ENCODE measurements at places on chromosomes 6 and 20.

DNA sequence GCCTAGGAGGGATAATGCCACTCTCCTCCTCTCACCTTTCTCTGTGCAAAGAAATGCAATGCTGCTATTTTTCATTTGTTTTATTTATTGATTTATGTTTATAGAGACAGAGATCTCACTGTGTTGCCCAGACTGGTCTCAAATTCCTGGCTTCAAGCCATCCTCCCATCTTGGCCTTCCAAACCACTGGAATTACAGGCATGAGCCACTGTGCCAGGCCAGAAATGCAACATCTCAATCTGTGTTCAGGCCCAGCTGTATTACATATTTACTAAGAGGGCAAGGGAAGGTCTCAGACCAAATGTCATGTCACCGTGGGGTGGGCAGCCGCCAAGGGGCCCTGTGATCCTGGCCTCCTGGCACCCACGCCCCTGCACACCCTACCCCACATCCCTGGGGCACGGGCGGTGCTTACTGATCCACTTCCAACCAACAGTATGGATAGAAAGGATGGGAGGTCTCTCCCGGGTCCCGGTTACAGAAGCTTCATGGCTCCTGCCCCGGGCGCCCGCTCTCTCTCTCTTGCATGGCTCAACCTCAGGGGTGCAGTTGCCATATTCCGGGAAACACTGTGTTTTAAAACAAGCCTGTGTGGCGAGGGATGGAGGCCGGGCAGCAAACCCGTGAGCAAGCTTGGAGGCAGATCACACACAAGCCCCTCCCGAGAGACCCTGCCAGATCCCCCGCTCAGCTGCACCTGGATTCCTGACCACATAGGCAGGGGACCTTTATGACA lies 111.8 kb downstream of the AGPAT4 start:
- DNase-seq = no peak

- DNase-seq = no peak
Observed at GRCh38 chr6:7900621-7901020, 10.0 kb downstream of the TXNDC5 start.

DNA sequence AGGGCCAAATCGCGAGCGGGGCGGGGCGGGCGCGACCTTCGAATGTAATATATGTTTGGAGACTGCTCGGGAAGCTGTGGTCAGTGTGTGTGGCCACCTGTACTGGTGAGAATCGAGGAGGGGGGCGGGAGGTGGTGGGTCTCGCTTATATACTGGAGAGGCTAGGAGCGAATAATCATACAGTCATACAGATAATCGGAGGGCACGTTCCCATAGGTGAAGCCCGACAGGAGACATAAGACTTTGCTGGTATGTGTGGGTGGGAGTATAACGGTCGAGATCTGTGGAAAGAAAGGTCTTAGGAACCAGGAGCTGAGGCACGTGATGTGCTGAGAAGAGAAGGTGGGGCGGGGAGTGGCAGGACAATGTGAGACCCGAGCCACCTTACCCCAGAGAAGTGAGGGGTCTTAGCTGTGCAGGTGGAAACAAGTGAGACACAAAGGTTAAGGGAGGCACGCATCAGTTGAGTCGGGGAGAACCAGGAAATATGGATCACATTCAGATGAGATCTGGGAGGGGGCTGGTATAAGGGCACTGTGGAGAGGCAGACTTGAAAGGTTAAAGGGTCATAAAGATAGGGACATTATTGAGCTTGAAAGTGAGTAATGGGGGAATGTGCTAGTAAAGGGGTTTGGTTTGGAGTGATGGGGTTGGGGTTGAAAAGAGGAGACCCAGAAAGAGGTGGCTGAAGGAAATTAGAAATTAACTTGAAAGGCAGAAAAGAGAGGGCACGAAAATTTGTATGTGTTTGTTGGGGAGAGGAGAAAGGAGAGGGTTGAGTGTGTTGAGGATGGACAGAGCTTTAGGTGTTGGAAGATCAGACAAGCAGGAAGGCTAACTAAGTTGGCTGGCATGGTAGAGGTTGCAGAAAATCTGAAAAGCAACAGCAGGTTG lies 589 bp downstream of the RNF5 start:
- DNase-seq = no peak

- no peak for DNase-seq
Observed at GRCh38 chr20:31869942-31870725, at the start of the genes DUSP15 and TTLL9. Gene DUSP15, minus strand, starts transcription at chr20:31870527. Its CDS starts 190 bp downstream, at chr20:31870337. Gene TTLL9, plus strand, starts transcription at chr20:31870634. Its CDS starts 493 bp downstream, at chr20:31871127.

DNA sequence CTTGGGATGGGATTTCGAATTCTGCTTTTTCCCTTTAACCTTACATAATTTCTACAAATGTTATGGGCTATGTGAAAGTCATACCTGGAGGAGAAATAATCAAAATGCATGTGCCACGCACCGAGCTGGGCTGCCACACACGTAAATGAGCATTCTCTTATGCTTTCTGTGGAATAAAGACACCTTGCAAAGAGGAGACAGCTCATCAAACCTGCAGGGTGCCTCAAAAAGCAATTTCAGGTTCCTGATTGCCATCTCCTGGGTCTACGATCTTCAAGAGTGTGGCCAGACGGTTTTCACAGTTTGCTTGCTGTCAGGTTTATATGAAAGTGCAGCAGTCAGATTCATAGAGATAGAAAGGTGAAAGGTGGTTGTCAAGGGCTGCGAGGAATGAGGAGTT lies 36.6 kb downstream of the DUSP22 start:
- DNase-seq = no peak

DNA sequence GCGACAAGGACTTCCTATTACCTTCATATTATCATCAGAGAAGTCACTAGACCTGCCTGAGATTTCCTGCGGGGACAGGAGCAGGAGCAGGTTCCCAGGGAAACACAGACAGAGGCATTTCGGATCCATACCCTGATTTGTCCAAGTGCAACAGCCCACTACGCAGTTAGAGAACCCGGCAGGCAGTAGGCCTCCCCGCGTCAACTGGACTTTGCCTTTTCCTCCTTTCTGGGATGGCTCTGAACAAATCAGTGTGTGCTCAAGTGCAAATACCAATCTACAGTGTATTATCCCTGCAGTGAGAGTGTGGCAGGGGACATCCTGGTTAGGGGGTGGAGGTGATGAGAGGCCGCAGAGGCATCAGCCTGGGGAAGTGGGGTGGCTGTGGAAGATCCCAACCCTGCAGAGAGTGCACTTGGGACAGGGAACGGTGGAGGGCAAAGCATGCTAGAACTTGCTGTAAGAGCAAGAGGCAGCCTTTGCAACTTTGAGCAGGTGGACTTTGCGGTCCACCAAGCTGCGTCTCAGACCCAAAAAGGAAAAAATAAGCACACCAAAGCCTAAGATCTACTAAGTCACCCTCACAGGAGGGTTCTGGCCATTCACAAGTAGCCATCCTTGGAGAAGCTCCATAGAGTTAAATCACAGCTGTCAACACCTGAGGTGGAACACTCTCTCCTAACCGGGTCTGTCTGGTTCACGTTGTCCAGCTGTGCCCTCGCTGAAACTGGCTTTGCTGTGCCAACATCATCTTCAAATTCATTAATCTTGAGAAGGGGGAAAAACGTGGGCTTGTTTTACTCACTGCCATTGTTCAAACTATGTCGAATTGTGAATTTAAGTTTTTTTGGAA lies 159.1 kb downstream of the ZDHHC14 start:
- DNase-seq = no peak

GRCh38 chr6:108260126-108260808 lies 573 bp downstream of the SNX3 start:
- DNase-seq = peak; percentile 20

DNA sequence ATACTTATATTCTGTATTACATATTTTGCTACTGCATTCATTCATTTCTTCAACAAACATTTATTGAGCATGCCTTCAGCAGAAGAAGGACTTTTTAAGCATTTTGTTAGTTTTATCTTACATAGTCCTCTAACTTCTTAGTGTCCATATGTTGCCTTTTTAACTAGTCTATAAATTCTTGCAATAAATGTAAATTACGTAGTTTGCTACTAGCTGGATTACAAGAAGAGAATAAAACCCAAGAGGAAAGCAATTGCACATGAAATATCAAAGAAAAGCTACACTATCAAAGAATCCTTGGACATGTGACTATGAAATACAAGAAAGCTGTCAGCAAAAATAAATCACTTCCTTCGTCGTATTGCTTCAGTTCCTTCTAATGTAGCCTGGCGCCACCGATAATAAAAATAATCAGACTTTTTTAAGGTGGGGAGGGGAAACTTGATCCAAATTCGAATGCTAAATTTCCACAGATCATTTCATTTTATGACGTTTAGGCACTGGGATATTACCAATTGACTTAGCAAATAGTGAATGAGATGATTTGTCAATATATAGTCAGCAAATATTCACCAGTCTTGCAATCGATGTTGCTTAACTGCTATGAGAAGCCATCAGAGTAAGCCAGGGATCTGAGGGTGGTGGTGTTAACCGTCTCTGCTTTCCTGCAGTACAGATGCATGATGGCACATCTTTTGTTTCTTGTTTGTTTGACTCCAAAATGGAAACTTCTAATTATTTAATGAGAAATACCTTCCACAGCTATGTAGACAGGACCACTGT lies 258.7 kb upstream of the EXOC2 start:
- no peak for DNase-seq

DNA sequence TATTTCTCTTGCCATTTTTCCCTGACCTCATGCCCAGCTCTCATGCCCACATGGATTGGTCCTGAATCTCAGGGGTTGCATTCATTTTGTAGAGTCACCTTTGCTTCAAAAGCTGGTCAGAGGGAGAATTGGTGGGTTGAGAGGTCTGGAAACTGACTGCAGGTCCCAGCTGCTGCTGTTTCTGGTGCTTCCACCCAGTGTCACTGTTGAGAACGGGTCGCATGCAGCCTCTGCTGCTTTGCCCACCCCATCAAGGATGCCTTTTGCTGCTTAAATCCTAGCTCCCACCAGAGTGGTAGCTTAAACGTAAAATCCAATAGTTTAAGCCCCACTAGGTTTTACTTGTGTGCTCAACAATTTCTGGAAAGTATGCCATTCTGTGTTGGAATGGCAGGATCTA lies 211.4 kb upstream of the TSHZ2 start:
- no peak for DNase-seq

DNA sequence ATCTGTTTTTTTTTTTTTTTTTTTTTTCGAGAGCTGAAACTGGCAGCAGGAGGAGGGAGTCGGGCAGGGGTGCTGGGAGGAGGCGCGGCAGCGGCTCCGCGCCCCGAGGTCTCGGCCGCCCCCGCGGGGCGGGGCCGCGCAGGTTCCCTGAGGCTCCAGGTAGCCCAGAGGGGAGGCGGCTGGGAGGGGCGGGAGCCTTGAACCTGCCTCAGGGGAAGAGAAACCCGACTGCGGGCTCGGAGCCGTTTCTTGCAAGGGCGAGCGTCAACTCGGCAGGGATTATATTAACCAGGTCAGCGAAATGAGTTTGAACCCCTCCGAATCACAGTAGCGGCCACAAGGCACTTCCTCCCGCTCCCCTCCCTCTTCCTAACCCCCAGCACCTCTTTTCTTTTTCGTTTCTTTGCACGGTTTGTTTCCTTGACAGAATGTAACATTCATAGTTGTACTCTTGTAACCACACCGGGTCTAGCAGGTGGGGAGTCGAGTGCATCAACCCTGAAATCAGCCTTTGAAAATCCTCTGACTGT lies 2.0 kb downstream of the MYB start:
- peak; percentile 66 for DNase-seq

DNA sequence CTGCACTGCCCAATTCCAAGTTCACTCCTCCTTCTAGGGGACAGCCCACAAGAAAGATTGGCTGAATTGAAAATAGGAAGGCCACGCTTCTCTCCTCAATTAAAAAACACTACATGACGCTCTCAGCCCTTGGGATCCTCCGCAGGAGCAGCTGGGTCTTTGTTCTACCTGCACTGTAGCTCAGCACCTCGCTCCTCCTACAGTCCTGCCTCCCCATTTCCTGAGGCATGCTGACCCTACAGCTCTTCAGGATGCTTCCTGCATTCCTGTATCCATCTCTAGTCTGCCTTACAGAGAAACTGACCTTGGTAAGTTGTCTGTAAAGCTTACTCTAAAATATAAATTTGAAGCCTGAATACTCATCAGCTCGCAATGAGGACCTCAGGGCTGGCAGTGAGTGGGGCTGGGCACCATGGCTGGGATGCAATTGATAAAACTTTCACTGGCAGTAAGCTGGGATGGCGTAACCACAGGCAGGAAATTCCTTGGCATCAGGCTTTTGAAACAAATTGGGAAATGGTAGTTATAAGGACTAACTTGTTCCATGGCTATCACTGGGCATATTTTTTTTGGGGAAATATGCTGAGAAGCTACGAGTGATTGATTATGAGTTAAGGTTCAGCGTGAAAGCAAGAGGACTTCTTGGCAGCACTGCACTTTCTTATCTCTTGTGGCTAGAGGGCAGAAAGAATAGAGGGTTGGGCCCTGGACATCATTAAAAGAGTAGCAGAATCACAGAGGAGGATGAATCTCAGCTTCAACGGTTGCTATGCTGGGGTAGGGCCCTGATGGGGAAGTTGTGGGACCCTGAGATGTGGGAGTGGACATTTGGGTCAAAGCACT lies 11.7 kb upstream of the SIRPB1 start:
- no peak for DNase-seq
